ENCODE measurements at places on chromosomes 2 and 18.

GRCh38 chr2:64987001-64987955 is 1.9 kb upstream of the SLC1A4 start:
- DNase-seq, result no peak

DNA sequence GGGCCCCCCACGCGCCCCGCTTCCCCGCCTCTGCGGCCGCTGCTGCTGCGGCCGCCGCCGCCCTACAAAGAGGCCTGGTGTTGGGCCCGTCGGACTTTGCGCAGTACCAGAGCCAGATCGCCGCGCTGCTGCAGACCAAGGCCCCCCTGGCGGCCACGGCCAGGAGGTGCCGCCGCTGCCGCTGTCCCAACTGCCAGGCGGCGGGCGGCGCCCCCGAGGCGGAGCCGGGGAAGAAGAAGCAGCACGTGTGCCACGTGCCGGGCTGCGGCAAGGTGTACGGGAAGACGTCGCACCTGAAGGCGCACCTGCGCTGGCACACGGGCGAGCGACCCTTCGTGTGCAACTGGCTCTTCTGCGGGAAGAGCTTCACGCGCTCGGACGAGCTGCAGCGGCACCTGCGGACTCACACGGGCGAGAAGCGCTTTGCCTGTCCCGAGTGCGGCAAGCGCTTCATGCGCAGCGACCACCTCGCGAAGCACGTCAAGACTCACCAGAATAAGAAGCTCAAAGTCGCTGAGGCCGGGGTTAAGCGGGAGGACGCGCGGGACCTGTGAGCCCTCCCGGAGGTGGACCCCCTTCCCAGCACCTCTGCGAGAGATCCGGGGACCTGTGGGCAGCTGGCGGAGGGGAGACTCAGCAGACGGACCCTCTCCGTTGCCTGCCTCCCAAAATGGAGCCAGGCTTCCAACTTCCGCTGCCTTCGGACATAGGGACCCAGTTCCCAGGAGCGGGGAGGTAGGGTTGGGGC is 1.9 kb downstream of the SP5 start:
- DNase-seq, result no peak

DNA sequence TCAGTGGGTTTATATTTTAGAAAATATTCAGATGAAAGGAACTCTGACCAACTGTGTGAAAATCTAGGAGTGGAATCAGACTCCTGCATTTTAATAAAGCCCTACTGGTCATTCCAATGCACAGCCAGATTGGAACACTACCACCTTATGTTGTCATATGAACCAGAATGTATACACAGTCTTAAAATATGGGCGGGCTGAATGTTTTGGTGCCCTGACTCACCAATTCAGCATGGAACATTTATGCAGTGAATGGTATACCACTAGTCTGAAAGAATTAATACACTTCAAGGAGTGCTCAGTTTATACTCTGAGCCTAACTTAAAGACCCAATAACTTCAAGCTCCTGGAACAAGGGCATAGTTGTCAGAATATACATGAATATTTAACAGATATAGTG is 280.9 kb upstream of the TCF4 start:
- DNase-seq, result no peak

DNA sequence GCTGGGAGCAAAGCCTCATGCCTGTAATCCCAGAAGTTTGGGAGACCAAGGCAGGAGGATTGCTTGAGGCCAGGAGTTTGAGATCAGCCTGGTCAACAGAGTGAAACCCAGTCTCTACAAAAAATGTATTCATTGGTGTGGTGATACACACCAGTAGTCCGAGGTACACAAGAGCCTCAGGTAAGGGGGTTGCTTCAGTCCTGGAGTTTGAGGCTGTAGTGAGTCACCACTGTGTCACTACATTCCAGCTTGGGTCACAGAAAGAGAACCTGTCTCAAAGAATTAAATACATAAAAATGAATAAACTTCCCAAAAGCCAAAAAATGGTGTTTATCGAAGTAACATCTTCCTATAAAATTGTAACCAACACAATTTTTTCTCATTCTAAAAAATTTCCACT is 568.1 kb upstream of the LINC00305 start:
- DNase-seq, result no peak

DNA sequence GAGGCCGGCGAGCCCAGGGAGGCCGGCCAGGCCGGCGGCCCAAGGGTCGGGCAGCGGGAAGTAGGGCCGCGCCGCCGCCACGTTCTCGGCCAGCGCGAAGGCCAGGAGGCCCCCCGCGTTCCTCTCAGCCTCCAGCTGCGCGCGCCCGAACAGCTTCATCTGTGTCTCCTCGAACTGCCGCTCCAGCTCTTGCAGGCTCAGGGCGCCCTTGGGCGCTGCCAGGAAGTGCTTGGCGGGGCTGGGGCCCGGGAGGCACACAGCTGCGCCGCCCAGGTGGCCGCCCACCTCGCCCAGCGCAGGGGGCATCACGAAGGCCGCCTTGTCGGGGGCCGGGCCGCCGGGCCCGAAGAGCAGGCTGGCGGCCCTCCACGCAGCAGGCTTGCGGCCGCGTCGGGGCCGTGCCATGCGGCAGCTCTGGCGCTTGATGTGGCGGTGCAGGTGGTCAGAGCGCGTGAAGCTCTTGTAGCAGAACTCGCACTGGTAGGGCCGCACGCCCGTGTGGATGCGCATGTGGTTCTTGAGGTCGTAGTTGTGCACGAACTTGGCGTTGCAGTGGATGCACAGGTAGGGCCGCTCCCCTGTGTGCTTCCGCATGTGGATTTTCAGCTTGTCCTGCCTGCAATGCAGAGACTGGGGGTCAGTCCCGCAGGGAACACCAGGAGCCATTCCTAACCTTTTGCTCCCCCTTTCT is 99.0 kb upstream of the SMAD2 start:
- no peak for DNase-seq

DNA sequence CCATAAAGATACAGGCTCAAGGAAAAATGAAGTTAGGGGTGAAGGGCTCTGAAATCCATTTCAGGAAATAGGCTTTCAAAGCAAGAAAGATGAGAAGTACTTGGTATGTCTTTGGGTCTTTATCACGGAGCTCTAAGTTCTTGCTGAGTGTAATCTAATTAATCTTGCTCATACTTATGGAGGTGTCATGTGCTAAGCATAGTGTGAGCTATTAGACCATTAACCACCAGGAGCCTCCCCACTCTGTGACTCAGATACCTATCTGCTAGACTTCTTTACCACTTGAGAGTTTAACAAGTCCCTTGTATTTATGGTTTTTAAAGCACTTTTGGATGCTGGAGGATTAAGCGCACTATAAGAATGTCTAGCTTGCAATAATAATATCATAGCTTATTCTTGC is 678.7 kb downstream of the EPHA4 start:
- no peak for DNase-seq
